ENCODE measurements at places on chromosomes 4 and X.

DNA sequence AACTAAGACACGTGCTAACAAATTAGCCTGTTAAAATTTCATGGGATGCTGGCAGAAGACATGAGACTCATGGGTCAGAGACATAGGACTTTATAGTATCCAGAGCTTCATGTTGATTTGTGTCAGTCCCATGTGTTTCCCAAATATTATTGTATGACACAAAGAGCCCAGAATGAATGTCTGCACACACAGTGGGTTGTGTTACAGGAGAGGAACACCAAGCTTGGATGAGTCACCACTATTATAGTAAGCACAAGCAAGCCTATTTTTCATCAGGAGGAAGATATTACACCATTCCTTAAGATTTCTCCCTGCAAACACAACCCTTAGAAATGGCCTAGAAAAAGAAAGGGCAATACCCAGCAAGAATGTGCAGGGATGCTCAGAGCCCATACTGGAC is 15.4 kb downstream of the BBS12 start:
- DNase-seq = no peak

DNA sequence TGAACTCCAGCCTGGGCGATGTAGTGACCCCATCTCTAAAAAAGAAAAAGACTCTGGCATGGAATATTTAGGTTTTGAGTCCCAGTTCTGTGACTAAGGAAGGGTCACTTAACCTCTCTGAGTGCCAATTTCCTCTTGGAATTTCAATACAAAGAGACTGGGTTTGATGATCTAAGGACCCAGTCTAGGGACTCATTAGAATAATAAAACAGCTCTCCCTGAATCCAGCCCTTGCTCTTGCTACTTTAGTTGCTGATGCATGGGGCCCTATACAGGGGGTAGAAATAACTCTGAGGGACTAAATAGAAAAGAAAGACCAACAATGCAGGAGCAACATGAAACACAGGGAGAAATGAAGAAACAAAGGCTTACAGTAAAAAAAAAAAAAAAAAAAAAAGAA is 12.6 kb downstream of the C4orf54 start:
- no peak for DNase-seq

GRCh38 chr4:89254847-89255246 is 52.8 kb downstream of the GPRIN3 start:
- DNase-seq = peak; percentile 31

- DNase-seq = no peak
Measured at GRCh38 chr4:140906993-140907962, 151.1 kb upstream of the TBC1D9 start.

DNA sequence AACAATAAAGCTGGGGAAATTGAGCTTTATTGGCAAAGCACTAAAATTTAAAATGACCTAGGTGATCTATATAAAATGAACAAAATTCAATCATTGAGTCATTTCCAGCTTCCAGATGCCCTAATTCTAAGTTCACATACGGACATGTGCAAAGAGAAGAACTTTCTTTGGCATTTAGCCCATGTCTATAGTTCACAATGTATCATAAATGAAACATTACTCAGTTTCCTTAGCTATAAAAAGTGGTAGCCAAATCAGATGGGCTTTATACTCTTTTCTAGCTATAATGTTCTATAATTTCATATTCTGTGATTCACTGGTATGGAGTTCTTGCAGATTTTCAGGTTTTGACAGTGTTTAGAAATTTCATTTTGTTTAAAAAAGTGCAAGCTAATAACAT is 327.4 kb downstream of the KCTD8 start:
- DNase-seq = no peak

GRCh38 chrX:147853701-147854100 is 58.0 kb upstream of the FMR1 start:
- DNase-seq = no peak

DNA sequence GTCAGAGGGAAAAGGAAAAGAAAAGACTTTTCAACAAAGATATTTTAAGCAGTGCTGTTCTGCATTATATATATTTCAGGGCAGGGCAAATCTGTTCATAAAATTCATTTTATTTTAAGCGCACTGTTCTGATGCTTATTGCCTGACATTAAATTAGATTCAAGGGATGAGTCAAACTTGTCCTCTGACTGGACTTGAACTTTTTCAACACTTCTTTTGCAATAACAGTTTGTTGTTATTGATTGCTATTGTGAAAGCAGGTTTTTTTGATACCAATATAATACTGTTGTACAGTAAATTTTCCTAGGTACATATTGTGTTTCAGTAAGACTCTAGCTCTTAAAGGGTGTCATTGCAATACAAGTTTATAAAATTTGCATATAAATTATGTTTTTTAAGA is 481.3 kb downstream of the NAF1 start:
- DNase-seq = no peak

DNA sequence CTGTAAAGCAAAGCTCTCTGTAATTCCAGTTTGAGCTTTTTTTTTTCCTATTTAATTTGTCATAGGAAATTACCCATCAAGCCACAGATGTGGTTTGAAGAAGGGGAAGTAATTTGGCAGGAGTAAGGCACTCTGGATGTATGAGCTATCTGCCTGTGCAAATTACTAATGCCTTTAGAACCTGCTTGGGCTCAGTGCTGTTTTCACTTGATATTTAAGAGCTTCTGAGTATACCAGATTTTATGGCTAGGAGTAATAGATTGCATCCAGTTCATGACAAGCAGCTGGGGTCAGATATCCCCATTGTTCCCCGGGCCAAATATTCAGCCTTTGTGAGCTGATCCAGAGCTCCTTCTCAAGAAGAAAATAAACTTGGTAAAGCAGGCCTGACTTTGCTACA is 89.1 kb downstream of the DCAF8L2 start:
- DNase-seq = no peak

- no peak for DNase-seq
Measured at GRCh38 chrX:155534800-155535199, 76.4 kb upstream of the F8A3 start.

DNA sequence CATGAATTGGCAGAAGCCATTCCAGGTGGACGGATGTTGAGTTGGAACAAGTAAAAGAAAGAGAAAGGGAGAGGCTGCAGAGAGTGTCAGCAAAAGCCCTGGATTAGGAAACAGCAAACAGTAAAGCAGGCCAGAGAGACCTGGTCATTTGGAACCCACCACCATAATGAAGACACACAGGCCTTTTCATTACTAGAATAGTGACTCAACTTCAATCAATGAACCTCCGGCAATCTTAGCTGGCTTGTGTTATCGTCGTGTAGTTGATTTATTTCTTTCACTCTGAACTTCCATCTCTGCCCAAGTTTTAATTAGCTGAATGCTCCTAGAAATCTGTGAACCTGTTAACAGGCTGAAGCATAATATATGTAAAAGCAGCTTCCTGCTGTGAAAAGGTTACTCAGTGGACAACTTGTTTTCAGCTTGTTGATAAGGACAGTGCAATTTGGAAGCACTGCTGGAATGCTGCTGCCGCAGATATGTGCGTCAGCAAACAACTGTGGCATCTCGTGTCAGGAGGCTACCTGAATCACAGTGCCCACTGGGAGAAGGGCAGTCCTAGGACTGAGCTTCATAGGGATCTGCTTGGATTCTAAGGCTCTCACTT is 68.8 kb downstream of the SPANXN4 start:
- no peak for DNase-seq

GRCh38 chrX:153873282-153874084 is 12.5 kb downstream of the L1CAM start:
- DNase-seq = no peak

Data from Ammon's horn (tissue), 1 donor.